ENCODE measurements at places on chromosomes 11 and 22.

DNA sequence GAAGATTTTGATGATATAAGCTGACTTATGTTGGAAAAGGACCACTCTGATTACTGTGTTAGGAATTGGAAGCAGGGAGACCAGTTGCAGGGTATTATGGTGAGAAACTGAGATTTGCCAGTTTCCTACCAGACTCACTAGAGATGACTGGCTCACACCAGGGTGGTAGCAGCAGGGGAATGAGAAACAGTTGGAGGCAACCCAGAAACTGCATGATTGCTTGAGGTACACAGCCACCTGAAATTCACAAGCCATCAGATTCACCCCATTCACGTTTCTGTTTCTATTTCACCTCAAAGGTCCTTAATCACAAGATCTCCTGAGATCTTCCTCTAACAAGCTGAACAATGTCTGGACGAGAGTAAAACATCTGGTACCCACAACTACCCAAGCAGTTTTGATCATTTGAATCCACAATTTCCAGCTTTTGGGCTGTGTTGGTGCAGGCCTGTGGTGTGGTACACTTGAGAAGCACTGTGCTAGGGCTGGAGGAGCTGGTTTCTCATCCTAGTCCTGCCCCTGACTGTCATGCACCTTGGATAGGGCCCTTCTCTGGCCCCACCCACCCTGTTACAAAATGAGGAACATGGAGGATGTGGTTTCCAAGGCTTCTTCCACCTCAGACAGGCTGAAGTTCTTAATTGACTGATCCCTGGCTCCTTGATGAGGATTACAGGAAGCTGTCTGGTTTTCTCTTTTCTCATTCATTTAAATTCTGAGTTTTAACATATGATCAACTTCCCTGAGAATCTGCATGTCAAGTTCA is 233.4 kb downstream of the INSC start:
- DNase-seq = no peak

DNA sequence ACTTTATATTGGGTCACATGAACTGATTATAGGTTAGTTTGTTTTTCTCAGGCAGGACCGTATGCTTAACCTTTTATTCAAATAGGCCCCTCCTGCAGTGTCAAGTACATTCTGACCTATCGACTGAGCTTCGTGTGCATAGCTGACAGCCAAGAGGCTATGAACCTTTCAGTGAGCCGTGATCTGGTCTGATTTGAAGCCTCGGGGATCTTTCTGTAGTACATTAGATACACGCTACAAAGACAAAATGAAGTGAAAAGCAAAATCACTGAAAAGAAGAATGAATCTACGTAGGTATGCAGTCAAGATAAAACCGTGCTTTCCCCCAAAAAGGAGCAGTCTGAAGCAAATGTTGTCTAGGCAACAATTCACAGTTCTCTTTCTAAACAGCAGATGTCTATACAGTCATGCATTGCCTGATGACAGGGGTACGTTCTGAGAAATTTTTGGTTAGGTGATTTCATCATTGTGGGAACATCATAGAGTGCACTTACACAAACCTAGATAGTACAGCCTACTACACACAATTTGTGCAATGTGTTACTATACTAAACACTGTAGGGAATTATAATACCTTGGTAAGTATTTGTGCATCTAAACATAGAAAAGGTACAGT is 18.1 kb downstream of the JHY start:
- DNase-seq = no peak

DNA sequence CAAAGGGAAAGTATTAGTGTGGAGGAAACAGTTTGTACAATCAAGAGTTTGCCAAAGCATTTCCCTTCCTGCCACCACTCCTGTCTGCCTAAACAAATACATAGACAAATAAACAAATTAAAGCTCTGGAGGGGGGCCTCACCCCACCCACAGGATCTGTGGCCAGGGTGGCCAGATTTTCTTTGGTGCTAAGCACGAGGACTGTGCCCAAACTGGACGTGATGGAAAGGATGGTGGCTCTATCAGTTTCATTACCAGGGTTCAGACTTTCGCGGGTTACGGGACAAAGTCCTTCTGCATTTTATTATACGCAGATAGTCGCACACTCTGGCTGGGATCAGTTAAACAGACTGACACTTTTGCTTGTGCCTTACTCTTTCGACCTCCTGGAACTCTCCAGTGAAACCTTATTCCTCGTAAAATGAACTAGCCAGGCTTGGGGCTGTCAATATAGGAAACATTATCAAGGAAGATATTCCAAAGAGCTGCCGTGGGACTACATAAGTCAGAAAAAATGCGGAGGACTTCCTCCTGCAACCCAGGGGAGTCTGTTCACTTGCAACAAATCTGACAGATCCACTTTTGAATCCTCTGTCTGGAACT is 11.2 kb downstream of the BARX2 start:
- peak; percentile 53 for DNase-seq

DNA sequence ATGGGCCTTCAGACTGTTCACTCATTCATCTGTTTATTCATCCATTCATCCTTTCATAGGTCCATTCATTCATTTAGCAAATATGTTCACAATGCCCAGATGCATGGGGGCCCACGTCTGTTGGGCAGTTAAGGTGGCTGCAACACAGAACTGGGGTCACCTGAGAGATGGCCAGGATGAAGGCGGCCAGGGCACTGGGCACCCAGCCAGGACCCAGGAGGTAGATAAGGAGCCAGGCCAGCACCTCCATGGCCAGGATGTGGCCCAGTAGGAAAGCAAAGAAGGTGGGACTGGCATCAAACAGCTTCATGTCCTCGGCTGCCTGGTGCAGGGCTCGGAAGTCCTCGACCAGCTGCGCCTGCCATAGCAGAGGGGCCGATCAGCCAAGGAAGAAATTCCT is 12.2 kb downstream of the FADS3 start:
- no peak for DNase-seq

GRCh38 chr11:97269527-97269926 is 879.7 kb downstream of the JRKL start:
- no peak for DNase-seq

DNA sequence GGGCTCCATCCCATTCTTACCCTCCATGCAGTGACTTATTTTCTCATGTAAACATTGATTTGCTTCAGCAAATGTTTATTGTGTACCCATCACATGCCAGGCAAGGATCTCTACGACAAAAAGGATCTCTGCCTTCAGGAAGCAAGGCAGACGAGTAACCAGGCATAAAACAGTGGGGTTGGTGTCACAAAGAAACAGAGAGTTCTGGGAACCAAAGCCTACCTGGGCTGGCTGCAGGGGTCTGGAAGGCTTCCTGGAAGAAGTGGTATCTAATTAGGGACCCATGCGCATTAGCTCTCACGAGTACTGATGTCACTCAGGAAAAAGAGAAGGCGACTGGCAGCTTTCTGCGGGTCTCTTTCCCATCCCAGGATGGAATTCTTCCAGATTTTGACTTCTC is 44.5 kb downstream of the KIAA1671 start:
- DNase-seq = no peak

- DNase-seq = no peak
Observed at GRCh38 chr11:36367806-36368680, 72.0 kb downstream of the PRR5L start.

GRCh38 chr11:133705074-133705648 is 140.2 kb downstream of the SPATA19 start:
- no peak for DNase-seq

GRCh38 chr22:16988257-16988656 is 19.8 kb downstream of the GAB4 start:
- DNase-seq = no peak

DNA sequence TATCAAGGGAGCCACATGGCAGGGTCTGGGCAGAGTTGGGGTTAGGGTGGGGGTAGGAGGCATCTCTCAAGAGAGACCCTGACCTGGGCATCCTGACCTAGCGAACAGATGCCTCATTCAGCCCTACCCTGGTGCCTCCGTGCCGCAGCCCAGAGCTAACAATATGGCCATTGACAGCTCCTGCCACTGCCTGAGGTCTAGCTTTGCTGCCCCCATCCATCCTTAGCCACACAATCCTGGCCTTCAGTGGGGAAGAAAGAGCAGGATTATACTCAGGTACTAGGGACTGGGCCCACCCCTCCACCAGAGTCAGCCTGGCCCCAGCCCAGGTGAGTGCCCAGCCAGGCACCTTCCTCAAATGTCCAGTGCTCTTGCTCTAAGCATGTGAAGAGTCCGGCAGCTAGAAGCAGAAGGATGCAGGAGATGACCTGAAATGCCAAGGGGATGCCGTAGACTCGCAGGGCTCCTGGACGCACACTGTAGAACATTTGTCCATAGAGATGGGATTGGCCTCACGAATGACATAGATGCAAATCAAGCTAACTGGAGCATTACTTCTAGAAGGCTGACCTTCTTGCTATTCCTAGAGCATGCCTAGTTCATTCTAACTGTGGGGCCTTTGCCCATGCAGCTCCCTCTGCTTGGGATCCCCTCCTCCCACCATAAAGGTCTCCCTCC is 13.3 kb upstream of the SERPINH1 start:
- no peak for DNase-seq

DNA sequence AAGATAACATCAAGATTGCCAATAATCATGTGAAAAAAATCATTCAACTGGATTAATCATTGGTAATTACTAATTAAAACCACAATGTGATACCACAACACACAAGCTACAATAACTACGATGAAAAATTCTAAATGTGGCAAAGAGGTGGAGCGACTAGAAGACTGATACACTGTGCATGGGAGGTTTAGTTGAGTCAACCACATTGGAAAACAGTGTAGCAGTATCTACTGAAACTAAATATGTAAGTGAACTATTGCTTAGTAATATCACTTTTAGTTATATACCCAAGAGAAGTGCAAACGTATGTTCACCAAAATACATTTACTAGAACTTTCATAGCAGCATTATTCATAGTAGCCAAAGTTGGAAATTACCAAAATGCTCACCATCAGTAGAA is 359.9 kb downstream of the ETS1 start:
- DNase-seq = no peak

DNA sequence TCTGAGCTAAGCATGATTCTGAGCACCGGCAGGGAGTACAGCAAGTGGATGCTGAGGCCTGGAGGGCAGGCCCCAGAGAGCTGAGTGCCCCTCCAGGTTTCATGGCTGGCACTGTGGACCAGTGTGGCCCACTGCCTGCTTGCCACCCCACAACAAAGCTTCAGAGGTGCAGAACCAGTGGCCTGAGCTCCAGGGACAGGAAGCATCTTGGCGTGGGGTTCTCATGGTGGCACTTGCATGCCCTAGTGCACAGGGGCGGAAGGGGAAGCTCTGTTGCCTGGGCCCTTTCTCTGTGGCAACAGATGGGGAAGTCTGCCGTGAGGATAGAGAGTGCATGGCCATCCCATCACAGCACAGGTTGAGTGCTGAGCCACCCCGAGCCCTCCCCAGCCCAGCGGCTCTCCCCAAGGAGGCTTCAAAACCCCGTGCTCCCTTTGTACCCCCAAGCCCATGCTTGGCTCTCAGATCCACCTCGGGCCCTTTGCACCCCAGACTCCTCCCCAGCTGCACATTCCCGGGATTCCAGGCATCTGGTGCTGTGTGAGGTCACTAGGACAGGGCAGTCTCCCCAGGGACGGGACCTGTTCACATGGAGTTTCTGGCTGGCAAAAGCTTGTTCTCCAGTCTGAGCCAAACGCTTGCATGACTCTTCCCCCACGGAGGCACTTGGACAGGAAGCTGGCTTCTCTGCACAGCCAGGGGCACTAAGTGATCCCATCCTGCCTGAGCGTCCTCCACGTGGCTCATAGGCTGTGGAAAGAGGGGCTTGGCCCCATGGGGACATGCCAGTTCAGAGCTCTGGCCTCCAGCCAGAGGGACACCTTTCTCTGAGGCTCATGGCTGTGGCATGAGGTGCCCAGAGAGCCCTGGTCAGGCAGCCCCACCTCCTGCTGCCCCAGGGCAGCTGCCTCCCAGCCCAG is 4.2 kb downstream of the SLC25A1 start:
- peak; percentile 79 for DNase-seq

DNA sequence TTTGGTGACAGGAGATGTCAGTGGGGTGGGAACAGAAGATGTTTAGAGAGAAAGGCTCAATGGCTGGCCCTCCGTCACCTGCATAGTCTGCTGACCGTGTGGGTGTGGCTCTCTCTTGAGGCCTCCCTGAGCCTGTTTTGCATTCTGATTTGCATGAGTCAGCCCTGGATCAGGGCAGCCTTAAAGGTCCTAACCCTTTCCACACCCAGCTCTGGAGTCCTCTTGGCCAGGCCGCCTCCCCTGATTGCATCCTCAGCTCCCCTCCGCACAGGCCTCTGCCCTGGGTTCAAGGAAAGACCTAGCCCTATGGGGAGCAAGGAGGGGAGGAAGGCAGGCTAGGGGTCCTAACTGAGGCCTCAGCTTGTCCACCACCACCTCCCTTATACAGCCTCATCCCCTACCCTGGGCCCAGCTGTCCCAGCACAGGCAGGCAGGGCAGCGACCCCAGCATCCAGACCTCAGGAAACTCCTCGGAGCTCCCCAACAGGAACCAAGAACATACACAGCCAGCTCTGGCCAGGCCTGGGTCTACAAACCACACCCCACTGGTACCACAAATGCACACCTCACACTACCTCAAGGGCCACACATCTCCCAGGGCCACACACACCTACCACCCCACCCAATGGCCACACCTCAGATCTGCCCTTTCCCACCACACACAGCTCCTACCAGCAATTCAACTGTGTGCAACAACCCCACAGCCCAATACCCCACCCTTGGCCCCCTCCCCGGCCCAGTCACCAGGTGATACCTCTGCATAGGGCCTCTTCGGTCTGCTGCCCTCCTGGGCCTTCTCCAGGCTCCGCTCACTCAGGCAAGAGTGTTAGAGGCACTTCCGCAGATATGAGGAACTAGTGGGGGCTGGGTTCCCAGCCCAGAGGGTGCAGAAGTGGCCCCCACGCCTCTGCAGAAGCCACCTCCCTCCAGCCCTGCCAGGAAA is 13.7 kb downstream of the ARAP1 start:
- no peak for DNase-seq

DNA sequence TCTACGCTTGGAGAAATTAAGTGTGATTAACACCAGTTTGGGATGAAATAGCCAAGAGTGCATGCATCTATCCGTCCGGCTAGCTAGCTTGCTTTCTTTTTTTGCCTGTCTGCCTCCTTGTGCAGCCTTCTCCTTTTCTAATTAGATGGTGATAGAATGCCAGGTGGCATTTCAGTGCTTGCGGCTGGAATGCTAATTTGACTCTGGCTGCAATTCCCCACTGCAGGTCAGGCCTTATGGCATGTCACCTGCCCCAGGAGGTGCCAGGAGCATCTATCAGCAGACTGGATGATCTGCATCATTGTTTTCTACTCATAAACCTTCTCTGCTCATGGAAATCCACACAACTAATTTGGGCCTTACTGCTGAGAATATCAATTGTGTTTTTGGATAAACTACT is 51.1 kb upstream of the CABP7 start:
- no peak for DNase-seq

Data from Peyer's patch (tissue), 4 donors.